ENCODE measurements at places on chromosomes 1 and 21.

DNA sequence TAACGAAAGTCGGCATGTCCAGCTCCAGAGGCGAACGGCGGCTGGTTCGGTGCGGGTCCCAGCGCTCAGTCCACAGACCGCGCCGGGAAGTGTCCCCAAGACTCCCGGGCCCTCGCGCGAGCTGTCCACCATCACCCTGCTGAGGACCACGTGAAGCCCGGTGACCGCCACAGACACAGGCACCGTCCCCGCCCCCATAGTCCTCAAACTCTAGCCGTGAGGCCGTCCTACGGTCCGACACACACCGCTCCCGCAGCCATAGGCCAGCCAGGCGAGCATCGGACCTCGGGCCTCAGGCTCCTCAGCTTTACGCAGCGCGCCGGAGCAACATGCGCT is 535 bp downstream of the SETD4 start:
- DNase-seq: no peak

DNA sequence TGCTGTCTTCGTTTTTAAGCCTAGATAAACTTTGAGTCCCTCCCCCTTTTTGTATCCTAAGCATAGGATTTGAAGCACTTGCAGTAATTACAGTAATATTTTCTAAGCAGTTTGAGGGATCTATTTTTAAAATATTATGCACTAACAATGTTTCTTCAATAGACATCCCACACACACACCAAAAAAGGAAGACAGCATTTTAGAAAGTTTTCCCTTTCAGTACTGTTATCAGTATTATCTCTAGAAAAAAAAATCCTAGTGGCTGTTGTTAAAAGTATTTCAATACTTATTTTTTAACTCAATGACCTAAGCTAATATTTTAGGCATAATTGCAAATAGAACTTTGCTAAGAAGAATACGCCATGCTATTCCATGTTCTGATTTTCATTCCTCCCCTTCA is 15.1 kb downstream of the MCOLN3 start:
- no peak for DNase-seq

DNA sequence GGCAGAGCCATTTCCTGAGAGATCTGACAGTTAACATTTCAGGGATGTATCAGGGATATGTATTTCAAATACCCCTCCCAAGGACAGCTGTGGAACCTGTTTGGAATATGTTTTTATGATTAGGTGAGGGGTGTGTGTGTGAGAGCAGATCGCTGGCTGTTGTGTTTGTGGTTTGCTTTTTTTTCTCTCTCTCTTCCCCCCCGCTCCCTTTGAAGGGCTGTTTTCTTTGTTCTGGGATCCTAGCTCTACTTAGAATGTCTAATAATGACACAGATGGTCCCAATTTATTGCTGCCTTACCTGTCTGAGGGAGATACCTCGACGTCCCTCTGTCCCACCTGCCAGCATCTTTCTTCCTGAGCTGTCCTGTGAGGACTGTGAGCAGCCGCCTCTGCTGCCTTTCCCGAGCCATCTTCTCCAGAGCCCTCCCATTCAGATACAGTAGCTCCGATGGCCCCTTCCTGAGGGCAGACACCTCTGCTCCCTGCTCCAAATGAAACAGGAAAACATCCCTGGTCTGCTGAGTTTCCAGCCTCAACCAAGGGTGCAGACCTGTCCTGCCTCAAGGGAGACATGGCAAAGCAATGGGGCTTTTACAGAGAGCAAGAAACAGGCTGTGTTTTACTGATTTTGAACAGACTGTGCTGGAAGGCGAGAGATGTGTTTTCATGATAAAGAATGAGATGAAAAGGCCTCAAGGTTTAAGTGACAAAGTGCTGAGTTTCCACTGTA is 138.0 kb upstream of the TNR start:
- DNase-seq: no peak

DNA sequence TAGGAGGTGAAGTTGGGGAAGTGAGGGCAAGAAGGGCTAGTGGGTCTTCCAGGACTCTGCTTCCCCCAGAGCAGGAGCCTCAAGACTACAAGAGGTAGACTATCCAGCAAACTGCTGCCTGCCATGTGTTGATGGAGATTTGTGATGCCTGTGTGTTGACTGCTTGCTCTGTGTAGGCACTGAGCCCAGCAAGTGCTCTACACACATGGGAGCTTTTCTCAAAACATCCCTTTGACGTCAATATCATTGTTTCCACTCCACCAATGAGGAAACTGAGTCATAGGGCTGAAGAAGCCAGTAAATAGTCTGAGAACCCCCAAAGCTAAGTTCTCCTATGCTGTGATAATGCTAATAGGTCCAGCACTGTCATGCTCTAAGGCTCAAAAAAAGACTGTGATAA is 207.2 kb upstream of the NFIA start:
- DNase-seq: no peak

GRCh38 chr1:209651138-209651587 is 1.1 kb downstream of the LAMB3 start:
- DNase-seq: peak; percentile 91

DNA sequence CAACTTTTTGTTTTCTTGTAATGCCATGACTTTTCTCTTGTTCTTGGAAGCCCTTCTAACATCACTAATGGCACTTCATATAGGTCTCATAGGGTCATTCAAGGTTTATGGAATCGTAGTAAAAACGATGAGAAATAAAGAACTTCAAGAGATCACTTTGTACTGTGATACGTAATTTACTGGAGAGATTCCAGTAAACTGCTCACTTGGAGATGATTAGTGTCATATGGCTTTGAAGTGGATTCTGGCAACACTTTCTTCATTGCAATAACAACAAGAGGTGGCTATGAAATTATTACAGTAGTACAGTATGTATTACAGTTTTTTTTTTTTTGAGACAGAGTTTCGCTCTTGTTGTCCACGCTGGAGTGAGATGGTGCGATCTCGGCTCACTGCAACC is 103.4 kb downstream of the RUSC1 start:
- DNase-seq: no peak

GRCh38 chr21:35223480-35224156 is 174.5 kb upstream of the RUNX1 start:
- DNase-seq: no peak

DNA sequence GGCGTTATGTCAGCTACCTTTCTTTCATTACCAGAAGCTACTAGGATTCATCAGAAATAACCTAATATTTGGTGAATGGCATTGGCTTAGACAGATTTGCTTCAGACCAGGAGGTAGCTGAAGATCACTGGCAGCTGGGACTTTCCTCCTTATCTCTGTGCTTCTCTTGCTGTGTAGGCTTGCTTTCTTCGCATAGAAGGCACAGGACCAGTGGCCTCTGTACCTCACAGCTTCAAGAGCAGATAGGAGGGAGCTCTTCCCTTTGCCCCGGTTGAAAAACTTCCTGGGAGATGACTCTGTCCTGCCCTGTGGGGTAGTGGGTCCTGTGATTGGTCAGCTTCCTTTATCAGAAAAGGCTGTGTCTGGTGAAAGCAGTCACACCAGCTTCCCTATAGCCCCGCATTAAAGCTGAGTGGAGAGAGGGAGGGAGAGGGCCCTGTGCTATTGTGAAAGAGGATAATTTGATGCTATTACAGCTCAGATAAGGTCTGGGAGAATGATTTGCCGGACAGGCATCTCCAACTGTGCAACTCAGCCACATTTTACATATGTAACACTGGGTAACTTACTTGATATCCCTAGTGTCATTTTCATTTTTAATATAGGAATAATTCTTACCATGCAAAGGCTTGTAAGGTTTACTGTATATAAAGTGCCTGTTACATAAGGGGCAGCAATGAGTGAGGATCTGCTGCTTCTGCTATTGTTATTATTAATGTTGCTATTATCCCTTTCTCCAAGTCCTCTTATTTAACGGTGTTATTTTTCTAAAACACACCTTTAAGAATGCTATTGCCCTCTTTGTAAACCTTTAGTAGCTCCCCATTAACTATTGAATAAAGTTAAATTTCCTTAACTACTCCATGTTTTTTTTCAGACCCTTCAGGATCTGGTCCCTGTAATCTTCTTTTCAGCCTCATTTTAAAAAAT is 31.6 kb downstream of the OSBPL9 start:
- DNase-seq: peak; percentile 79

- DNase-seq: no peak
These were observed 63.7 kb downstream of the CLDN17 start for GRCh38 chr21:30102871-30103270.

DNA sequence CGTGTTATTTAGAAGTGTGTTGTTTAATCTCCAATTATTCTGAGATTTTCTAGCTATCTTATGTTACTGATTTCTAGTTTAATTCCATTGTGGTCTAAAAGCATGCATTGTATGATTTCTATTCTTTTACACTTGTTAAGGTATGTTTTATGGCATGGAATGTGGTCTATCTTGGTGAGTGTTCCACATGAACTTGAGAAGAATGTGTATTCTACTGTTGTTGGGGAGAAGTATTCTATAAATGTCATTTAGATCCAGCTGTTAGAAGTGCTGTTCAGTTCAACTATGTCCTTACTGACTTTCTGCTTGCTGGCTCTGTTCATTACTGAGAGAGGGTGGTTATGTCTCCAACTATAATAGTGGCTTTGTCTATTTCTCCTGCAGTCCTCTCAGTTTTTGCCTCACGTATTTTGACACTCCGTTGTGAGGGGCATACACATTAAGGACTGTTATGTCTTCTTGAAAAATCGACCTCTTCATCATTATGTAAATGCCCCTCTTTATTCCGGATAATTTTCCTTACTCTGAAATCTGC is 12.0 kb upstream of the PLA2G5 start:
- no peak for DNase-seq

- DNase-seq: no peak
These were observed 29.9 kb upstream of the EDN2 start for GRCh38 chr1:41514381-41514780.

DNA sequence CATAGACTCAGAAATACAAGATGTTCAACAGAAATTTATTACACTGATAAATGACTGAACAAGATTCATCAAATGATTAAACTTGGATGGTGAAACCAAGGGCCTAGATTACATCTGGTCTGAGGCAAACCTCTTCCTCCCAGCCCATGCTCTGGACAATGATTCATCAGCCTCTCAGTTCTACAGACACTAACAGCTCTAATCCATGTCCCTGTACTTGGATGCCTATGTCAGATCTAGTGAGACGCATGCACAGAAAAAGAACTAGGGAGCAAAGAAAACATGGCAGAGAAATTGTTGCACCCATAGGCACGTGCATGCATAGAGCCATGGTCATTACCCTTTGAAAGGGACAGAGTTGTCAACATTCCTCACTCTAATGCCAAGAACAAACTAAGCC is 250.1 kb downstream of the KCNH1 start:
- peak; percentile 67 for DNase-seq

GRCh38 chr1:108584428-108584856 is 24.5 kb downstream of the EEIG2 start:
- DNase-seq: peak; percentile 49

GRCh38 chr1:207277241-207277640 is 44.2 kb upstream of the CD55 start:
- no peak for DNase-seq

GRCh38 chr1:4963251-4963650 is 308.8 kb downstream of the AJAP1 start:
- DNase-seq: no peak

GRCh38 chr21:36034211-36034913 is 26.0 kb downstream of the SETD4 start:
- DNase-seq: no peak

DNA sequence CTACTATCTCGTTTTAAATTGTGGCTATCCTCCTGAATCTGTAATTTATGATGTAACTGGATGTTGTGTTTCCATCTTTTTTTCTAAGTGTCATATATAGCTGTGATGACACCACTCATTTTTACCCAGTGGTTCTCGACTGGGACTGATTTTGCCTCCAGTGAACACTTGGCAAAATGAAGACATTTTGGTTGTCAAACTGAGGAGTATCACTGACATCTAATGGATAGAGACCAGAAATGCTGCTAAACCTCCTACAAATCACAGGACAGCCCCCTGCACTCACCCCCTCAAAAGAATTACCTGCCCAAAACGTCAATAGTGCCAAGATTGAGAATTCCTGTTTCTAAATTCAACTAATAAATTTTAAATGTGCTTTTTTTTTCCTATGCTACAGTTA is 1.9 kb downstream of the TRMT13 start:
- DNase-seq: peak; percentile 33

DNA sequence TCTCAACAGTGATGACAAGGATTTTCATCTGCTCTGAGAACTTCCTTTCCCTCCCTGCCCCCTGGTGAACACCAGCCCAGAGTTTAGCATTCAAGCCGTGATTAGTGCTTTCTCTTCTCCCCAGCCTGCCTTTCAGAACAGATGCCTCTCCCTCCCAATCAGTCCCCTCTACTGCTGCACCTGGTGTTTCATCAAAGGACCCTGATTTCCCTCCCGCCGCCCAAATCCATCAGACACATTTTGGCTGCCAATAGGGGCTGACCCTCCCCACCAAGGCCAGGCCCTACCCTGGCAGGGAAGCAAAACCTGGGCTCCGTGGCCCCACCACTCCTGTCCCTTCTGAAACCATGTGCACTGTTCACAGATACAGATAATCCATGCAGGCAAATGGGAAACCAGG is 34.0 kb upstream of the KLHDC7A start:
- no peak for DNase-seq

GRCh38 chr1:240387051-240387450 is 224.9 kb downstream of the GREM2 start:
- no peak for DNase-seq

GRCh38 chr1:212814537-212815334 is 23.0 kb downstream of the TATDN3 start:
- DNase-seq: peak; percentile 56

DNA sequence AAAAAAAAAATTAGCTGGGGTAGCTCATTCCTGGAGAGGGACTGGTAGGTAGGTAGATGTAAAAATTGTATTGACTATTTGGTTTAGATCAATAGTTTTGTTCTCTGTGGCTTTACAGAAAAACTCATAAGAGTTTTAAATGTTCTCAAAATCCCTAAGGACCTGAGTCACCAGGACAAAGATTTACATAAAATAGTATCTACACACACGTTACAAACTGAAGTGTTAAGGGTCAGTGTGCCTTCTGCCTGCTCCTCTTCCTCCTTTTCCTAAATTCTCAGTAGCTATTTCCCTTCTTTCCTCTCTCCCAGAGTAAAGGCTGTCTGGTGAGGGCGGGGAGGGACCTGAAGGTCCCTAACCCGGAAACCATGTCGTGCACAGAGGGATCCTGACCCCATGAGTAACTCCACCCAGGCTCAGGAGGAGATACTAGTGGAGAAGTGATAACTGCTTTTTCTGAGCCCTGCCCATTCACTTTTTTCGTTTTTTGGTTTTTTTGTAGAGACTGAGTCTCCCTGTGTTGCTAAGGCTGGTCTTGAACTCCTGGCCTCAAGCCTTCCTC is 8.1 kb downstream of the PLEKHM2 start:
- peak; percentile 38 for DNase-seq

DNA sequence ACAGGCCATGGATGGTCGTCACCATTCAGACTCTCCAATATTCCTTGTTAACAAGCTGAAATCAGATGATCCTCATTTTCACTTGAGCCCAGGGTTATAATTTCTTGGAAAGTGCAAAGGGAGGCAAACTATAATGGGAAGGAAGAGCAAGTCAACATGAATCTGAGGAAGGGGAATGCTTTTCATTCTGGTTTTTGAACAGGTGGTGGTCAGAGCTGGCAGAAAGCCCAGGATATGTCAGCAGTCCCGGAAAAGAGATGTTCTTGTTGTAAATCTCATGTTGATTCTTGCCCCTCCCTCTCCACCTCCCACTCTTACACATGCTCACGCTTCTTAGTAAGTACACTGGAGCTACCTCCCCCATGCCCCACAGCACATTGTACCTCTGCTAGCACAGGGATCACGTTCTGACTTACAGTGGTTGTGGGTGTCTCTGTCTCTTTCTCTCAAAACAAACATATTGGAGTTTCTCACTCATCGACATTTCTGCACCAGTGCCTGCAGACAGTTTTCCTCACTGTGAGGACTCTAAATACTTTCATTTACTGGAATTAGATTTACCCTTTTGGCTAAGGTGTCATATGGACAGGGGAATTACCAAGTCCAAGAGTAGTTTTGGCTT is 77.6 kb downstream of the XCL2 start:
- DNase-seq: peak; percentile 84

All from hematopoietic multipotent progenitor cell treated with erythropoietin and hydrocortisone succinate and interleukin-3 and kit ligand, for 4 days (in vitro differentiated cells).